Activated T-helper 17 cell treated with anti-CD3 and anti-CD28 coated beads, Interleukin-2, amount 50 U/mL, for 72 hours (primary cell): ENCODE measurements at places on chromosomes 4 and X. TPM values are rescaled to one million over a fixed set of nuclear protein-coding genes. Genes with fewer than 3 reads are reported as not detected.

The LDB2 gene
- not detected for total RNA-seq

The GLRA3 gene
- total RNA-seq: not detected

The RPS6KA6 gene
- total RNA-seq: 0.11 TPM

The EDA2R gene
- 7.0 TPM for total RNA-seq

The ART3 gene
- 0.80 TPM for total RNA-seq

The GNRHR gene
- total RNA-seq: not detected

The ANOS1 gene
- total RNA-seq: not detected
